Melanocyte of skin (primary cell): ENCODE measurements at places on chromosomes 1 and 21. TPM values are rescaled to one million over a fixed set of nuclear protein-coding genes. Genes with fewer than 3 reads are reported as not detected.

The OLFM3 gene
- not detected in 2 replicates for total RNA-seq

The PPFIA4 gene
- total RNA-seq: 0.93 and 2.3 TPM in 2 replicates

The WNT3A gene
- not detected in 2 replicates for total RNA-seq

The IGFN1 gene
- not detected in 2 replicates for total RNA-seq

The SRM gene
- 32.0 and 34.2 TPM in 2 replicates for total RNA-seq

The TIE1 gene
- not detected in 2 replicates for total RNA-seq

The PTPN22 gene
- total RNA-seq: 0.34 and 0.36 TPM in 2 replicates

The PLA2G2F gene
- not detected in 2 replicates for total RNA-seq

The DNAJC6 gene
- total RNA-seq: 8.3 and 18.5 TPM in 2 replicates

The ZNF593OS gene
- not detected in 2 replicates for total RNA-seq

The CELA2A gene
- not detected in 2 replicates for total RNA-seq

The LCE1C gene
- total RNA-seq: not detected in 2 replicates

The KCNA3 gene
- not detected in 2 replicates for total RNA-seq

The RAB3GAP2 gene
- 34.1 and 46.9 TPM in 2 replicates for total RNA-seq

The ACOT7 gene
- total RNA-seq: 120 and 148 TPM in 2 replicates

The DPT gene
- total RNA-seq: not detected in 2 replicates

The LCE3A gene
- not detected in 2 replicates for total RNA-seq

The PTGS2 gene
- total RNA-seq: 4.7 and 15.5 TPM in 2 replicates

The NTRK1 gene
- total RNA-seq: not detected in 2 replicates

The OR6N1 gene
- total RNA-seq: not detected in 2 replicates

The ADCY10 gene
- total RNA-seq: under 0.01 and 0.15 TPM in 2 replicates

The NOS1AP gene
- total RNA-seq: not detected in 2 replicates

The SH3BGR gene
- total RNA-seq: 1.00 and 2.9 TPM in 2 replicates

The NAV1 gene
- total RNA-seq: 18.6 and 25.1 TPM in 2 replicates

The FAM72B gene
- 1.1 and 3.4 TPM in 2 replicates for total RNA-seq

The OVAAL gene
- total RNA-seq: not detected in 2 replicates

The AZIN2 gene
- total RNA-seq: 14.2 and 23.6 TPM in 2 replicates

The FCER1G gene
- 0.34 TPM in 1 of 2 replicates, not detected in the other for total RNA-seq

The AUNIP gene
- total RNA-seq: 4.7 and 7.6 TPM in 2 replicates

The PCP4 gene
- total RNA-seq: not detected in 2 replicates

The EDN2 gene
- total RNA-seq: not detected in 2 replicates

The SYNC gene
- 30.6 and 35.3 TPM in 2 replicates for total RNA-seq

The NFIA gene
- 5.7 and 6.0 TPM in 2 replicates for total RNA-seq

The EXTL1 gene
- total RNA-seq: 3.4 and 22.9 TPM in 2 replicates

The LHX8 gene
- total RNA-seq: not detected in 2 replicates
